ENCODE measurements at places on chromosomes 1 and 21.

DNA sequence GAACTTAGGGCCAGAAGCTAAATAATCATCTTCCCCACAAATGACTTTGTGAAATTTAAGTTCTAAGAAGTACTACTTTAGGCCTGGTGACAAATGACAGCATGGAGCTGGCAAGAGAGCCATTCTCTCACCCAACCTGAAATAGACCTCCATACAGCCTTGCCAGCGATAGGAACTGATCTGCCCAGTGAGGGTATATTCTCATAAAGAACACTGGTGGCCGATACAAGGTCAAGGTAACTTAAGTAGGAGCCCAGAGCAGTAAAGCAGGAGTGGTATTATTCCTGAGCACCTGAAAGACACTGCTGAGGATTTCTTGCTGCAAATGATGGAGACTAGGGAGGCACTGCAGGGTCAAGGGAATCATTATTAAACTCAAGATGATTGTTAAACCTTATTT is 2.6 kb upstream of the TTLL7 start:
- no peak for DNase-seq

GRCh38 chr21:42599486-42599885 is 53.9 kb upstream of the PDE9A start:
- no peak for DNase-seq

DNA sequence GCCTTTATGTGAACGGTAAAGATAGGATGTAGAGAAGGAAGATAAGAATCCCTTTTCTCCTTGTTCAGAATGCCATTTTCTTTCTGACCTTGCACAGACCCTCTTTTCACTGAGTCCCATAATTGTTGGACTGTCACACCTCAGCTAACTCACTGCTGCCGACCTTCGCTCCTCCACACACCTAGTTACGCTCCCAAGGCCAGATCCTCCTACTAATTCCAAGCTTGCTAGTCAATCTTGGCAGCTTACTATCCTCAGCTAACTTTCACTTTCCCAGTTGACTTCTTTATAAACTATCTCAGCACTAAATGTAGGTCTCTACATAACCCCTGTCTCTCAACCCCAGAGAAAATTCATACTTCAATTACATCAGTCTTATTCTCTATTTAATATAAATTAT is 471.8 kb upstream of the PRMT6 start:
- peak; percentile 30 for DNase-seq

- no peak for DNase-seq
Observed at GRCh38 chr1:187054862-187055757, 226.4 kb downstream of the PLA2G4A start.
